ENCODE measurements at places on chromosomes 2 and 18.

- peak; percentile 55 for DNase-seq
These were observed 654 bp upstream of the ASB1 start for GRCh38 chr2:238425979-238426567.

GRCh38 chr18:9612977-9613376 is 1.4 kb downstream of the PPP4R1 start:
- no peak for DNase-seq

GRCh38 chr2:47072728-47073191 is 82.3 kb downstream of the STPG4 start:
- no peak for DNase-seq

DNA sequence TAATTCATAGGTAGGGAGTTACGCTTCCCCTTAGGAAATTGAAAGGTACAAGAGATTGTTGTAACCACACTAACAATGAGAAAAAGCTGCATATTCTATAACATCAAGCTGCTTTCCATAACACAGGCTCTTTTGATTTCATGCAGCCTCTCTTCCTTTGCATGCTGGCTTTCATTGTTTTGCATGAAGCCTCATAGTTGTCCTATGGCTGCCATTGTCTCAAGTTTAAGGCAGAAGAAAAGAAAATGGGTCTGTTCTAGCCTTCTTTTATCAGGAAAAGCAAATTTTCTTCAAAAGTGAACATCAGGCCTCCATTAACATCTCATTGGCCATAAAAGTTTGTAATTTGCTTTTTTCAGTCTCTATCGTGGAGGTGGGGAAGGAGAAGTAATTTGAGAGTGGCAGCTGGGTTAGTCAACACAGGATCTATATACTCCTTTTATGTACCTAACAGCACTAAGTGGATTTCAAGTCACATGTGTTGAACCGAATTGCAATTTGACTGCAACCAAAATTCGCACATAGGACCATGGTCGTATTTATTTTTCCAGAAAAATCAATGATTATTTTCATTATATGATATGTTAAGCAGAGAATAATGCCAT is 248.5 kb upstream of the RND3 start:
- DNase-seq: no peak

- DNase-seq: no peak
These were observed 80.6 kb downstream of the MOGAT1 start for GRCh38 chr2:222751821-222752719.

GRCh38 chr2:207897541-207898353 is 127.6 kb downstream of the PLEKHM3 start:
- no peak for DNase-seq

Measured in SK-N-DZ (cell line).